Natural killer cell (primary cell): ENCODE measurements at places on chromosomes 5 and 9.

DNA sequence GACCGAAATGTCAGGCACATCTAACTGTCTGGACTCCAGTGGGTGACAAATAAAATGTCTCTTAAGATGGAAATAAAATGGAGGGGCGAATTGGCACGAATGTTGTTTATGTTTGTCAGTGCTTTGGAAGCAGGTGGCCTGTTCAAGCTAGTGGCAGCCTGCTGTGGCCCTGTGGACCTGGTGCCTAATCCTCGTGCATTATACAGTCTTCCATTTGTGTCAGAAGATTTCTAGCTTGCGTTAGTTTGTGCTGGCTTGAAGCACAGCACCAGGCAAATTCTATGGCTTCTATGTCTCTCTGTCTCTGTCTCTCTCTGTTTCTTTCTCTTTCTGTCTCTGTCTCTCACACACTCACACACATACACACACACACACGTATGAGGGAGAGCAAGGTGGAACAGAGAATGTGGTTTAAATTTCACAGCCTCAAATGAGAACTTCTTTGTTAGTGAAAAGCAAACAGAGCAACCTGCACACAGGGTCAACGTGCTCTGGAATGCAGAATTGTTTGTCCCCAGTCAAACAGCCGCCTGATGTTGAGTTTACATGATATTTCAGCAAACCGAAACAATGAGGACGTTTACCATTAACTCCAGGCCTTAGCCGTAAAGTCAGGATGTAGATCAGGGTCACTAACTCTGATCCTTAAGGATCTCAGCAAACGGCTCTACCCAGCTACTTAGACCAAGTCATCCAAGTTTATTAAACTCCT lies 39.0 kb upstream of the CD180 start:
- H3K4me1 ChIP-seq, result no peaks in the 10 kb centered on the region
- no peaks in the 10 kb centered on the region for H3K36me3 ChIP-seq
- H3K27me3 ChIP-seq, result peaks cover 3% of the 10 kb centered on the region

DNA sequence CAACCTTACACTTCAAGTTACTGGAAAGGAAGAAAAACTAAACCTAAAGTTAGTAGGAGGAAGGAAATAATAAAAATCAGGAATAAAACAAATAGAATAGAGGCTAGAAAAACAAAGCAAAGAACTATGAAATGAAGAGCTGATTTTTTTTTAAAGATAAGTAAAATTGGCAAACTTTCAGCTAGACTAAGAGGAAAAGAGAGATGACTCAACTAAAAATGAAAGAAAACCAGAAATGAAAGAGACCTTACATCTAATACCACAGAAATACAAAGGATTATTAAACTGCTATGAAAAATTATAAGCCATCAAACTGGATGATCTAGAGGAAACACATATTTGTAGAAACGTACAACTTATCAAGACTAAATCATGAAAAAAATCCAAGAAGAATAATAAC lies 60.0 kb downstream of the PRRC1 start:
- H3K27ac ChIP-seq, result no peak overlapping the region
- no peaks in the 10 kb centered on the region for H3K27me3 ChIP-seq
- no peak for DNase-seq
- no peak overlapping the region for H3K4me3 ChIP-seq

GRCh38 chr5:139149477-139150199 lies 48.5 kb downstream of the SIL1 start:
- no peaks in the 10 kb centered on the region for H3K27me3 ChIP-seq
- H3K4me3 ChIP-seq, result no peak overlapping the region
- no peak for DNase-seq

GRCh38 chr5:172952034-172952511 lies 7.2 kb upstream of the RPL26L1 start:
- H3K27ac ChIP-seq, result no peak overlapping the region

GRCh38 chr9:31355159-31355882 lies 1029.1 kb upstream of the ACO1 start:
- no peaks in the 10 kb centered on the region for H3K27me3 ChIP-seq
- DNase-seq, result no peak
- H3K4me1 ChIP-seq, result no peaks in the 10 kb centered on the region
- H3K36me3 ChIP-seq, result no peaks in the 10 kb centered on the region
- H3K27ac ChIP-seq, result no peak overlapping the region
- no peak overlapping the region for H3K4me3 ChIP-seq

GRCh38 chr9:129177791-129178567 lies at the start of gene IER5L:
TSS of gene IER5L (minus strand) at chr9:129178261. CDS start at chr9:129178052, 209 bp downstream.
- no peak within 1 kb of the TSS for H3K27ac ChIP-seq
- H3K36me3 ChIP-seq, result no peaks in the 10 kb centered on the region
- peaks cover 42% of the 10 kb centered on the region for H3K4me1 ChIP-seq
- H3K27me3 ChIP-seq, result peaks cover 13% of the 10 kb centered on the region

GRCh38 chr5:36270175-36270574 lies 28.4 kb upstream of the NADK2 start:
- no peaks in the 10 kb centered on the region for H3K27me3 ChIP-seq
- no peak overlapping the region for H3K4me3 ChIP-seq
- H3K4me1 ChIP-seq, result no peaks in the 10 kb centered on the region
- DNase-seq, result no peak

GRCh38 chr9:35938474-35939356 lies 19.2 kb downstream of the OR2S2 start:
- DNase-seq, result no peak
- H3K4me1 ChIP-seq, result no peaks in the 10 kb centered on the region
- no peaks in the 10 kb centered on the region for H3K27me3 ChIP-seq
- no peak overlapping the region for H3K4me3 ChIP-seq
- H3K36me3 ChIP-seq, result no peaks in the 10 kb centered on the region
- H3K27ac ChIP-seq, result no peak overlapping the region

- no peak overlapping the region for H3K4me3 ChIP-seq
- no peaks in the 10 kb centered on the region for H3K27me3 ChIP-seq
- H3K4me1 ChIP-seq, result peaks cover 27% of the 10 kb centered on the region
- H3K27ac ChIP-seq, result no peak overlapping the region
- peaks cover 59% of the 10 kb centered on the region for H3K36me3 ChIP-seq
These were observed 95.3 kb downstream of the PRRT1B start for GRCh38 chr9:131640438-131641137.

DNA sequence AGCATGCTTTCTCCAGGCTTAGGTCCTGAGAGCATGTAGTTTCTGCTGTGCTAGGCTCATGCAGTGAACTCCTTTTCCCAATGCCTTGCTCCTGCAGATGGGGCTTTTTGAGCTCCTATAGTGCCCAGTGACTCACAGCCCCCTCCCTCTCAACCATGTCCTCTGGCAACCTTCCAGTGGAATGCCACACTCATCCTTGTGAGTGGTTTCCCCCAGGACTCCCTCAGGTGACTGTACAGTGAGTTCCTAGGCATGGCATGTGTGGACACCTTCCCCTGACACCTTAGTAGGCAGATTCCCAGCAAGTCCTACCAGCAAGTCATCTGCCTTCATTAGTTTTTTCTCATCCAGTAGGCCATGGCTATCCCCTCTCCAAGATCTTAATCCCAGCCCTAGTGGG lies 72.4 kb upstream of the CXCL14 start:
- H3K36me3 ChIP-seq, result no peaks in the 10 kb centered on the region
- H3K27me3 ChIP-seq, result no peaks in the 10 kb centered on the region
- H3K4me3 ChIP-seq, result no peak overlapping the region
- H3K4me1 ChIP-seq, result no peaks in the 10 kb centered on the region
- no peak for DNase-seq

DNA sequence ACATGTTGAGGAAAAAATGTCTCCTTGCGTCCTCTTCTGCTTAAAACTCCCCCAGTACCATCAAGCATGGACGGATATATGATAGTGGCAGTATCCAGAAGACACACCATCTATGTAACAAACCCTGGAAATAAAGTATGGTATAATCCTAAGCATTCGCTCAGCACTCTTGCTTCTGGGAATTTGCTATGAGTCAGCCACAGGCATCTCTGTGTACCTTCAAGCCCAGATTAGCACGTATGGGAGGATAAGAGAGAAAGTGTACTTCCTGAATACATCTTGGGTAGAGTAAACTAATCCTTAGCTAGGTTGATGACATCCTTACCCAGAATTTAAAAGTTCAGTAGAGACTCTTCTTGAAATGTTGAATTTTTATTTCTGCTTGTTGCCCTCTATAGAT lies 71.2 kb downstream of the GHR start:
- H3K4me1 ChIP-seq, result no peaks in the 10 kb centered on the region
- DNase-seq, result no peak
- H3K27ac ChIP-seq, result no peak overlapping the region
- no peaks in the 10 kb centered on the region for H3K36me3 ChIP-seq
- no peak overlapping the region for H3K4me3 ChIP-seq
- H3K27me3 ChIP-seq, result no peaks in the 10 kb centered on the region

- no peaks in the 10 kb centered on the region for H3K27me3 ChIP-seq
- no peaks in the 10 kb centered on the region for H3K4me1 ChIP-seq
- no peak overlapping the region for H3K27ac ChIP-seq
- DNase-seq, result no peak
These were observed 221.6 kb downstream of the NR2F1-AS1 start for GRCh38 chr5:93359296-93359959.

DNA sequence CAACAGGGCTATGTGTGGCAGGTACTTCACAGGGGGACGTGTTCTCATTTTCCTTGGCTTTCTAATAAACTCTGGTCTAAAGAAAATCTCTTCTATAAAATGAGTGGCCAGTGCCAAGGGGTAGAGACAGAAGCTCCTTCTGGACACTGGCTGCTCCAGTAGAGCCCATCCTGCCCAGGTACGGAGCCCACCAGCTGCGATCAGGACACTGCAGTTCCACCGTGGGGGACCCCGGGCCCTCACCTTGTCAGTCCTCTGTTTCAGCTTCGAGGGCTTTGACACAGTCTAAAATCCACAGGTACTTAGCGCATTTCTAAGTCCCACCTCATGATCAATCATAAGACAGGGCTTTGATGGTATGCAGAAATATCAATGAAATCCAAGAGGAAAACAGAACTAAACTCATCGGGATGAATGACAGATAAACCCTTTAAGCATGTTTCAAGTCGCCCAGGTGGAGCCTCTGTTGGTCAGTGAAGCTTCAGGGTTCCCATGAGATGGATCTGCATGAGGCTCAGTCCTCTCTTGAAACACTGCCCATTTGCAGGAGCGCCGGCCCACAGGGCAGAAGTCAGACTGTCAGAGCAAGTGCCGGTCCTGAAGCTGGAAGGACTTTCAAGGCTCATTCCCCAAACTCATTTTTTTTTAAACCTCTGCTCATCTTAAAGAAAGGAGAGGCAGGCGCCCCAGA lies 20.3 kb upstream of the TERT start:
- peaks cover 25% of the 10 kb centered on the region for H3K36me3 ChIP-seq
- peaks cover 2% of the 10 kb centered on the region for H3K27me3 ChIP-seq
- no peak overlapping the region for H3K4me3 ChIP-seq
- no peak overlapping the region for H3K27ac ChIP-seq
- peaks cover 59% of the 10 kb centered on the region for H3K4me1 ChIP-seq

GRCh38 chr5:168356592-168356991 lies 65.1 kb downstream of the WWC1 start:
- no peaks in the 10 kb centered on the region for H3K36me3 ChIP-seq
- no peak overlapping the region for H3K4me3 ChIP-seq
- no peaks in the 10 kb centered on the region for H3K4me1 ChIP-seq
- H3K27me3 ChIP-seq, result no peaks in the 10 kb centered on the region
- DNase-seq, result no peak

DNA sequence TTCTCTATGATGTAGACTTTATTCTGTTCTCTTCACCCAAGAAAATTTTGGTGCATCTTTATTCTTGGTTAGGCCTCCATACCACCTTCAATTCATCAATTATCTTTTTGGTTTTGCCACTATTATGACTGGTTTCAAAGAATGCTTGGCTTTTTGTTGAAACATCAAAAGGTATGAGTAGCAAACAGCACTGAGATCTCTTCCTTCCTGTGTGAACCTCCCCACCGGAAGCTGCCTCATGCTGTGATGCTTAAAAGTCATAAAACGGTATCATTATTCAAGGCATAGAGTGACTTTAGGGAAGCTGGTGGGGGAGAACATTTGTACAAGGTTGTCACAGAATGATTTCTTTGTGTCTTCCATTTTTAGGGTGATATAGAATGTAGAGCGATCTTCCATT lies 70.6 kb downstream of the IQGAP2 start:
- H3K27ac ChIP-seq, result peak overlapping the region; percentile 76
- H3K36me3 ChIP-seq, result no peaks in the 10 kb centered on the region
- peak; percentile 51 for DNase-seq
- H3K4me1 ChIP-seq, result peaks cover 47% of the 10 kb centered on the region
- no peaks in the 10 kb centered on the region for H3K27me3 ChIP-seq
- no peak overlapping the region for H3K4me3 ChIP-seq

- no peaks in the 10 kb centered on the region for H3K36me3 ChIP-seq
- H3K27me3 ChIP-seq, result no peaks in the 10 kb centered on the region
- H3K27ac ChIP-seq, result no peak overlapping the region
These were observed 155.8 kb downstream of the ZNF608 start for GRCh38 chr5:124590686-124591085.

- H3K27me3 ChIP-seq, result no peaks in the 10 kb centered on the region
- DNase-seq, result peak; percentile 21
- no peaks in the 10 kb centered on the region for H3K36me3 ChIP-seq
- H3K4me1 ChIP-seq, result peaks cover 23% of the 10 kb centered on the region
- H3K4me3 ChIP-seq, result no peak overlapping the region
- no peak overlapping the region for H3K27ac ChIP-seq
These were observed 65.1 kb upstream of the IQGAP2 start for GRCh38 chr5:76337953-76338451.

- H3K4me3 ChIP-seq, result no peak overlapping the region
- no peaks in the 10 kb centered on the region for H3K4me1 ChIP-seq
- H3K36me3 ChIP-seq, result no peaks in the 10 kb centered on the region
- no peak for DNase-seq
- no peak overlapping the region for H3K27ac ChIP-seq
These were observed 53.7 kb upstream of the HRH2 start for GRCh38 chr5:175603987-175604739.

DNA sequence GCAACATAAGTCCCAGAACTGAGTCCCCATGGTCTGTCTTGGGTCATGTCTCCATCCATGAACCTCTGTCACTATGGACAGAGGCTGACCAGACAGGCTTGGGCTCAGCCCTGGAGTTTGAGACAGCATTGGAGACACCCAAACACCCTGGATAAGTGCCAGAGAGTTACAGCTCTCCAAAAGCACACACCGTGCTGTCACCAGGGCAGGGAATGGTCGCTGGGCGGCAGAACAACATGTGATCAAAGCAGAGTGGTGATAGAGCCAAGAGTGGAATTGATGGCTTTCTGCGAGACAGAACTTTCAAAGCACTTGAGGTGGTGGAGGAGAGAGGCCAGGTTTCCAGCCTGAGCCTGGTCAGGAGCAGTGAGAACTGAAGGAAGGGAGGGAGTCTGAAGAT lies 50.1 kb downstream of the DRD1 start:
- DNase-seq, result no peak
- no peaks in the 10 kb centered on the region for H3K36me3 ChIP-seq
- H3K27me3 ChIP-seq, result no peaks in the 10 kb centered on the region
- no peak overlapping the region for H3K27ac ChIP-seq
- H3K4me3 ChIP-seq, result no peak overlapping the region

- DNase-seq, result peak; percentile 73
- H3K27me3 ChIP-seq, result peaks cover 8% of the 10 kb centered on the region
- H3K4me3 ChIP-seq, result no peak within 1 kb of the TSS
- H3K36me3 ChIP-seq, result no peaks in the 10 kb centered on the region
These were observed at the start of gene WWC1 for GRCh38 chr5:168291342-168291963. TSS of gene WWC1 (plus strand) at chr5:168291645. CDS start at chr5:168292153, 508 bp downstream.

DNA sequence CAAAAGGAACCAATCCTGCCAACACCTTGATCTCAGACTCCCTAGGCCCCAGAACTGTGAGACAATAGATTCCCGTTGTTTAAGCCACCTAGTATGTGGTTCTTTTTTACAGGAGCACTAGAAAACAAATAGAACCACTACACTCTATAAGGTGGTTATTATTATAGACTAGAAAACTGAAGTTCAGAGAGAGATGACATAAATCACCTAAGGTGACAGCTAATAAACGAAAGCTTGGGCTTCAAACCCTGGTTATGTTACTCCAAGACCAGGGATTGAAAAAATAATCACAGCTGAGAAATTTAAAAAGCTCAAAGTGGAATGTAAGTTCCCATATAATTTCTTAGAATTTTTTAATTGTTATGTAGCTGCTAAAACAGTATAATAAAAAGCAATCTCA lies 716.2 kb upstream of the DMAC1 start:
- no peak overlapping the region for H3K4me3 ChIP-seq
- DNase-seq, result no peak
- H3K27ac ChIP-seq, result no peak overlapping the region
- no peaks in the 10 kb centered on the region for H3K4me1 ChIP-seq
- no peaks in the 10 kb centered on the region for H3K36me3 ChIP-seq
- no peaks in the 10 kb centered on the region for H3K27me3 ChIP-seq
